ENCODE measurements at places on chromosomes 7 and 10.

GRCh38 chr10:79457256-79457785 is 11.9 kb upstream of the ZCCHC24 start:
- DNase-seq: no peak

DNA sequence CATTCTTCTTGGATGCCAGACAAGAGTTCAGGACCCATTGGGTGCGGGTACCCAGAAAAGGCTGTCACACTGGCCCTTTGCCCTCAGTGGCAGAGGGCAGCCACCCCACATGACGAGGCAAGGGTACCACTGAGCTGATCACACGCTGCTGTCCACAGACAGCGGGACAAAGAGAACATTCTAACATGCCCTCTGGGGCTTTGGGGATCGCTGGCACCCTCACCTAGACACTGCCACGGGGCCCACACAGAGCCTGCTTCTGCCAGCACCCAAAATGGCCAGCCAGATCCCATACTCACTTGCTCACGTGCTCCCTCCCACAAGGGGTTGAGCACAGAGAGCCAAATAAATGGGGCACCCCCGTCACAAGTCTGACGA is 16.7 kb upstream of the SPOCK2 start:
- no peak for DNase-seq

- no peak for DNase-seq
These were observed at the start of gene EPHB4 for GRCh38 chr7:100827330-100828226. Gene EPHB4 (minus strand): TSS chr7:100827523. CDS start chr7:100827030, 493 bp downstream.

DNA sequence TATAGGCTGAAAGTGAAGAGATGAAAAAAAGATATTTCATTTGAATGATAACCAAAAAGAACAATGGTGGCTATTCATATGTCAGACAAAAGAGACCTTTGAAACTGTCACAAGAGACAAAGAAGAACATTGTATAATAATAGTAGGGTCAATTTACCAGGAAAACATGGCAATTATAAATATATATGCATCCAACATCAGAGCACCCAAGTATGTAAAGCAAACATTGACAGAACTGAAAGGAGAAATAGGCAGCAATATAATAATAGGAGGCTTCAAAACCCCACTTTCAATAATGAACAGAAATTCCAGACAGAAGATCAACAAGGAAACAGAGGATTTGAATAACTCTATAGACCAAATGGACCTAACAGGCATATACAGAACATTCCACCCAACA is 876.2 kb downstream of the GRID1 start:
- no peak for DNase-seq

DNA sequence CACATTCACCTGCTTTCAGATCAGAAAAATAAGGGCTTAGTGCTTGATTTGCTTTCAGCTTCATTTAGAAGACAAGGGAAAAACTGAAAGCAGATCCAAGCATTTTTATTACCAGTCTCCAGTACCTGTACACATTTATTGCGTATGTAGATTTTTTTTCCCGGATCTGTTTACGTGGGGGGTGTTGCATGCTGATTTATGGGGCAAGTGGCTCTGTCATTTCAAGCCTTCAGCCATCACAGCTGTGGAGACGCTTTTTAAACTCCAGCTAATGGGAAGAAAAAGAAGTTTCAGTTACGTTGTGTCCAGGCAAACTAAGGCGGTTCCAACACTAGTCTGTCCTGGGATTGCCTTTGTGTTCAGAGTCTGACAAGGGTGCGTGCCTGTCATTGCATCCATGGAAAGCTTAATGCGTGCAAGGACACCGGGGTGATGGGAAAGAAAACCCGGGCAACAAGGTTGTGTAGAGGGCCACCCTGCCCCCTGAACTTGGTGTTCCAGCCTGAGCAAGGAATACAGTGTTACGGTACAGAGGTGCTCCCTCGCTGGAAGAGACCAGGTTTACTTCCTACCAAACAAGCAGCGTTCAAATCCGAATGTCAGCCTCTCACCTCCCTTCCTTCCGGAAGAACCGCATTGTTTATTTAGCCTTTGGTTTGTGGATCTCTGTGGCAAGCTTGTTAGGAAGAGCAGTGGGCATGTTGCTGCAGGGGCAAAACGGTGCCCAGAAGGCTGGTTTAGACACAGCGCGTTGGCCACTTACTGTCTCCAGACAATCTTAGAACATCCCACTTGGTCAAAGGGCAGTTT is 128.2 kb downstream of the FGFR2 start:
- no peak for DNase-seq

GRCh38 chr10:116771101-116771958 is 29.0 kb upstream of the HSPA12A start:
- no peak for DNase-seq

- DNase-seq: no peak
These were observed 158.4 kb downstream of the DNAJB6 start for GRCh38 chr7:157495177-157495553.

- no peak for DNase-seq
These were observed 30.8 kb upstream of the GSDME start for GRCh38 chr7:24788075-24788474.

- no peak for DNase-seq
These were observed 9.3 kb downstream of the DAGLB start for GRCh38 chr7:6438427-6438826.

DNA sequence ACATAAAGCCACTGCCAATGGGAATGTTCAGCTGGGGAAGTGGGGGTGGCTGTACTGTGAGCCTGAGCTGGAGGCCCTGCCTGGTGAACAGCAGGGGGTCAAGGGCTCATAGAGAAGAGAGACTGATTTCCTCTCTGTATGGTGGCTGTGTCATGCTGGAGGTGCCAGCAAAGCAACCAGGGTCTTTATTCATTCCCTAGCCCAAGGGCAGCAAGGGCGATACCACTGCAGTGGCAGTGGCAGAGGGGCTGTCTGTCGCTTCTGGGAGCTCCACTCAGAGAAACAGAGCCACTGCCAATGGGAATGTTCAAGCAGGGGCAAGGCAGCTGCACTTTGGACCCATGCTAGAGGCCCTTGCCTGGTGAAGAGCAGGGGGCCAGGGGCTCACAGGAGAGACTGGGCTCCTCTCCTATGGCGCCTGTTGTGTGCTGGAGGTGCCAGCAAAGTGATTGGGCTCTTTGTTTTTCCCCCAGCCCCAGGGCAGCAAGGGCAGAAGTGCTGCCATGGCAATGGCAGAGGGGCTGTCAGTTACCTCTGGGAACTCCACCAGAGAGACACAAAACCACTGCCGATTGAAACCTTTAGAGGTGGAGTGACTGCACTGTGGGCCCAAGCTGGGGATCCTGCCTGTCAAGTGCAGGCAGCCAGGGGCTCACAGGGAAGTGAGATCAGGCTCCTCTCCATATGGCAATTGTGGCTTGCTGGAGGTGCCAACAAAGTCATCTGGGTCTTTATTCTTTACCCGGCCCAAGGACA is 545.1 kb downstream of the SH2D4B start:
- no peak for DNase-seq

DNA sequence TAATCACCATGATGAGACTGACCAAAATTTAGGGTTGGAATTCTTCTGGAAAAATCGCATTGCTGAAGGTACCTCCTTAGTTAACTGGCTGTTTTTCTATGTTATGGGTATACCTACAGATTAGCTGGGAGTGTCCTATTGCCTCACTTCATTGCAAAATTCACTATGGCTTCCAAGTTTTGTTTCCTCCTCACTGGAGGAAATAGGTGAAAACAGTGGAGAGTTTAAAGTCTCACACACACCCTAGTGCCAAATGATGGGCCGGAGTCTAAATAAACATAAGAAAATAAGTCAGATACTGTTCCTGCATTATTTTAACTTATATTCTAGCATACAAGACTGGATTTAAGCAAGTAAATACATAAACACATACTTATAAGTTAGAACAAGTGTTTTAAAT is 98.2 kb downstream of the AHR start:
- no peak for DNase-seq

GRCh38 chr10:78081292-78081691 is 47.6 kb downstream of the RPS24 start:
- no peak for DNase-seq

DNA sequence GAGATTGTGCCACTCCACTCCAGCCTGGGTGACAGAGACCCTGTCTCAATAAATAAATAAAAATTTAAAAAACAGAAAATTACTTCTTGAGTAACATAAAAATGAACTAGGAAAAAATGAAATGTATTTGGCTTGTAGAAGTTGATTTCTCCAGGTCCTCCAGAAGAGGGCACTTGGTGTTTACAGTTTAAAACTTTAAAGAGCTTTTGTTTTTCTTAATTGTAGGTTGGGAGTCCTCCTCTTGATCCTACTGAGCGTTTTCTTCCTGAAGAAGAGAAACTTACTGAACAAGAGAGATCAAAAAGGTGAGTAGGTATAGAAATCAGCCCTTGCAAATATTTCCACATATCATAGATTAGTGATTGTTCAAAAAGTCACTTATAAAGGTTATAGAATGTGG is 16.2 kb downstream of the KIFBP start:
- no peak for DNase-seq

DNA sequence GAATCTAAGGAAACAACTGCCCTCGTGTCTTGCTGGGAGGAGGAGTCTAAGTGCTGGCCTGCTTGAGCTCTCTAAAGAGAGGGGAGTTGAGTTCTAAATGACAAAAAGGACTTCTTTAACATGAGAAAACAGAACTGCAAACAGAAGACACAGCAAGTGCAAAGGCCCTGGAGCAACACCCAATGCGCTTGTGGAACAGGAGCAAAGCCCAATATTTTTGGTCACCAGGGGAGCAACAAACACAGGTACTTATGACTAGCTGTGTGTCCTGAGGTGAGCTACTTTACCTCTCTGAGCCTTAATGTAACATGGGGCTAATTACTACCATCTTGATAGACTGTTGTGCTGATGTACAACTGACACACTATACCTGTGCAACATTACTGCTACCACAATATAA is 634.3 kb downstream of the PARD3 start:
- no peak for DNase-seq

- no peak for DNase-seq
These were observed 551.7 kb downstream of the HTR7 start for GRCh38 chr10:90306187-90306586.

DNA sequence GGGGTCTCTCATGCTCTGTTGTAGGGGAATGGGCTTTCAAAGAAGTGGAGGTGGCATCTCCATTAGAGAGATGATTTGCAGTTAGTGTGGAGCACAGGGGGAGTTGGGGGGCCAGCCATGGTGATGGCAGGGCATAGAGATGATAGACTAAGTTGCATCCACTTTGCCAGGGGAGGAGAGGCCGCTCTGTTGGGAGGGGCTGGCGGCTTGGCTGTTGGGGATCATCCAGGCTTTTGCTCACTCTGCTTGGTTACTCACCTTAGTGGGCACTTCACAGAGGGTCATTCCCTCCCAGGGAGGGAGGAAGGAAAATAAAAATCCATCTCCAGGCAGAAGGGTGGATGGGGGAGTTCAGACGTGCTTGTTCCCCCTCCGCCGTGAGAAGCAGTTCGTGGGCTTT is 31.4 kb upstream of the CDH23 start:
- no peak for DNase-seq

Measured in effector CD4-positive, alpha-beta T cell (primary cell).